ENCODE measurements at places on chromosomes 2 and 18.

GRCh38 chr2:119015845-119016244, 73.9 kb downstream of the MARCO start:
- no peak for DNase-seq

DNA sequence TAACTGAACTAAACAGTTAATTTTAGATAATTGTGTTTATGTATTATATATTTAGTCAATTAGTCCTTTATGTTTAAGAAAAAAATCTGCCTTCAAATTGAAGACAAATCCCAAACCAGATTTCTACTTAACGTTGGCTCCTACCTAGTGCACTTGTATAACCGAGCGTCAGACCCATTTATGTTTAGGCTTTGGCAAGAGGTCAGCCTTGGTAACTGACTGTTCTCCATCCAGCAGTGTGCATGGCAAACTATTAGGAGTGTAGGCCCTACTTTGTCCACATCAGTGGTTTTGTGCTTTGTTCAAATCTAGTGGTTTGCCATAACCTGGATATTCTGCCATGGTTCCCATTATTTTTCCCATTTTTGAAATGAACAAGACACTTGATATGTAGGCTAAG, 114.8 kb downstream of the MIB1 start:
- DNase-seq = no peak

DNA sequence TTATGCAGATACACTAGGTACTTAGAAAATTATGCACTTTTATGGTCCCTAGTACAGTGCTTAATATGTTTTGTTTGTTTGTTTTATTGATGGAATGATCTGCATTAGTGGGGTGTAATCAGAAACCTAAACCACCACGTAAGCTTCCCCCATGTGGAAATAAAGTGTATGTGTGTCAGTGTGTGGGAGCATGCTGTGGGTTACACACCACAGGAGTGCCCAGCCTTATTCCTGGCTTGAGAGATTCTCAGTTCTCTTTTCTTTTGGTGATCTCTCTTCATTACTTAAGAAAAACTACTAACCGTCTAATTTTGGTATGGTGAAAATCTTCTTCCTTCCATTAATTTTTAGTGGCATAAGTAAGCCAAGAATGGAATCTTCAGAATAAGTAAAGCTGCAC, 398.6 kb downstream of the DCDC2C start:
- peak; percentile 97 for DNase-seq

DNA sequence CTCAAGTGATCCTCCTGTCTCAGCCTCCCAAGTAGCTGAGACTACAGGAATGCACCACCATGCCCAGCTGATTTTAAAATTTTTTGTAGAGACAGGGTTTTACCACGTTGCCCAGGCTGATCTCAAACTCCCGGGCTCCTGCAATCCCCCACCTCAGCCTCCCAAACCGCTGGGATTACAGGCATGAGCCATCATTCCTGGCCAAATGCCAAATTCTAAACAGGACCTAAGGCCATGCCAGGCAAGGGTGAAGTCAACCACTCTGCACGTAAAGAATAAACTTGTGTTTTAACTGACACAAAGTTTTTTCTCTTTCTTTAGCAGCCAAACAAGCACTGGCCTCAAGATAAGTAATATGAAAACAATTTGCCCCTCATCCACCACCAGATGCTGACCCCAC, 37.4 kb upstream of the SATB2 start:
- no peak for DNase-seq

- DNase-seq = peak; percentile 10
Measured at GRCh38 chr2:150916467-150917396, 344.9 kb downstream of the RBM43 start.

DNA sequence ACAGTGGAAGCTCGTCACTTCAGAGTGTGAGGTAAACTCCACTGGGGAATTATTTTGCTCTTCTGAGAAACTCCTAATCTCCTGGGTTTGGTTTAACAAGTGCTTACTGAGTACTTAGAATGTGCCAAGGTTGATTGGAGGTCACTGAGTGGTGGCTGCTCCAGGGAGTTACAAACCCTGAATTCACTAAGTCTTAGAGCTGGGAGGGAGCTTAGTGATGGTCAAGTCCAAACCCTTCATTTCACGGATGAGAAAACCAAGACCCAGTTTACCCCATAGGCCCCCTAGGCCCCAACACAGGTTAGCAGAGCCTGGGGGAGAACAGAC, 52.0 kb downstream of the SLC4A5 start:
- DNase-seq = no peak

DNA sequence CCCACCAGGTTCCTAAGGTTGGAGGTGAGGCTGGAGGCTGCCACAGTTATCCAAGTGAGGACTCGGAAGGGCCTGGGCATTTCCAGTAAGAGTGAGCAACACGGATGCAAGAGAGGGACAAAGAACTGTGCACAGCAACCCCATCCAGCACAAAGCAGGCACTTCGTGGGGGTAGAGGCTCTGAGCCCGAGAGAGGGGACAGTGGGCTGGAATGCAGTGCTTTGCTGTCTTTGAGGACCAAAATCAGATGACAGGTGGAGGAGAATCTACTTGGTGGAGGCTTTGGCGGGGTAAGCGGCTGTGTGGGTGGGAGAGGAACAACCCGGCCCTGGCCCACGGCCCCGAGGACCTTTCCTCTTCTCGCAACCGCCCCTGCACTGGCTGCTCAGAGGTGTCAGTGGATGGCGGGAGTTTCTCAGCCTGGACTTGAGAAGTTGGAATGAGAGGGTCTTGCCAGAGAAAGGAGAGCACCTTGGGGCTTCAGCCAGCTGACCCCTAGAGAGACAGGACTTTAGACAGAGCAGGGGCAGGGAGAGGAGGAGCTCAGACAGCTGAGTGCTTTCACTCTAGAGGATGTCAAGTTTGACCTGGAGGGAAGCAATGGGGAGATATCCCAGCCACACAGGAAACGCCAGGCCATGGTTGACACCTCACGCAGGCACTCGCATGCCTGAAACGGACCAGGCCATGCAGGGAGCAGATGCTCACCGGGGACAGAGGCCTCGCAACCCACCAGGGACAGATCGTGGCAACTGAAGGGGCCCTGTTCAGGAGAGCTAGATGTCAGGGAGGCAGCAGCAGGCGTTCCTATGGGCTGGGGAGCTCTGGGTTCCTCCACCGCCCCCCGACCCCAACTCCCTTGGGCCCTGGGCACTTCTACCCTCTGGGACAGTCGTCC, 11.6 kb downstream of the RAMP1 start:
- no peak for DNase-seq

Measured in MV-4-11 (cell line).